ENCODE measurements at places on chromosomes 2 and 18.

- no peak for DNase-seq
Observed at GRCh38 chr2:69464575-69464974, 27.3 kb upstream of the NFU1 start.

DNA sequence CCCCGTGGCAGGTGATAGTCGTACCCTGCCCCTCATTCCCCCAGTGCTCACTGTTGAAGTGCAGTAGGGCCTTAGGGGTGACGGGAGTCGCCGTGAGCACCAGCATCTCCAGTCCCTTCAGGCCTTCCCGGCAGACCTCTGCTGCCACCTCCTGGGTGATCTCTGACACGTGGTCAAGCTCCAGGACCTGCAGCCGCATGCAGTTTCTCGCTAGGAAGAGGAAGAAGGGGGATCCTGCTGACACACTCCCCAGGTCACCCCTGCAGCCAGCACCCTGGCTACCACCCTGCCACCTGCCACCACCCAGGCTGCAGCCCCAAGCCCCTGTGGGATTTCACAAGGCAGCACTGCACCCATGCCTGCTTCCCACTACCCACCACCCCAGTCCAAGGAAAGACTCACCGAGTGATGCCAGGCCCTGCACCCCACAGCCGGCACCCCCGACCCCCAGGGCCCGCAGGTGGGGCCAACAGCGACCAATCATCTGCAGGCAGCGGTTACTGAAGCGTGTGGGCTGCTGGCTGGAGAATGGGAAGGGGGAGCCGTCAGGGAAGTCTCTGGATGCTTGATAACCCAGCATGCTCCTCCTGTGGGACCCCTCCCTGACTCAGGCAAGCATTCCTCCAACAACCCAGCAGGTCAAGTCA is 23.8 kb downstream of the FBXO41 start:
- DNase-seq = no peak

DNA sequence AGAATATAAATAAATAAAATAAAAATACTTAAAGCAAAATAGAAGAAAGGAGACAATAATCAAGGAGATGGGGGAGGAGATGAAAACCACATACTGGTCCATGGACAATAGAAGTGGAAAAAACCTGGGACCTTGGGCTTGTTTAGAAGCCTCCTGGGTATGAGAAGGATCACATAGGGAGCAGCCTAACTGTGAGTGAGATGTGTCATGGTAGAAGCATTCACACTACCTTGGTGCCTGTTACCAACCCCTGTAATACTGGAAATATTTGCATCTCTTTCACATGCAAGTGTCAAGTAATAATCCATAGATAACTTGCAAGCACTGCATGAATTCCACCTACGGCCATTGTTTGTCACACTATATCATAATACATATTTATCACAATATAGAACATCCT is 23.2 kb upstream of the RNF103 start:
- DNase-seq = no peak

DNA sequence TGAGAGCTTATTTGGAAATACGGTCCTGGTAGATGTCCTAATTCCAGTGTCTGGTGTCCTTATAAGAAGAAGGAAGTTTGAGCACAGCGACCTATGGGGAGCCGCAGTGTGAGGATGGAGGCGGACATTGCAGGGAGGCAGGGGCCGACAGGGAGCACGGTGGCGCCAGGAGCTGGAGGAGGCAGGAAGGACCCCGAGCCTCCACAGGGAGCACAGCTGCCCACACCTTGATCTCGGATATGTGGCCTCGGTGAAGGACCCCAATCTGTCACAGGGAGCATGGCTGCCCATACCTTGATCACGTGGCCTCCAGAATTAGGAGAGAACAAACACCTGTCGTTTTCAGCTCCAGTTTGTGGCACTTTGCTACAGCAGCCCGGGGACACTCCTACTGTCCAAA is 461.6 kb upstream of the SALL3 start:
- DNase-seq = no peak

GRCh38 chr2:160910681-160911080 is 249.5 kb upstream of the TANK start:
- DNase-seq = no peak

DNA sequence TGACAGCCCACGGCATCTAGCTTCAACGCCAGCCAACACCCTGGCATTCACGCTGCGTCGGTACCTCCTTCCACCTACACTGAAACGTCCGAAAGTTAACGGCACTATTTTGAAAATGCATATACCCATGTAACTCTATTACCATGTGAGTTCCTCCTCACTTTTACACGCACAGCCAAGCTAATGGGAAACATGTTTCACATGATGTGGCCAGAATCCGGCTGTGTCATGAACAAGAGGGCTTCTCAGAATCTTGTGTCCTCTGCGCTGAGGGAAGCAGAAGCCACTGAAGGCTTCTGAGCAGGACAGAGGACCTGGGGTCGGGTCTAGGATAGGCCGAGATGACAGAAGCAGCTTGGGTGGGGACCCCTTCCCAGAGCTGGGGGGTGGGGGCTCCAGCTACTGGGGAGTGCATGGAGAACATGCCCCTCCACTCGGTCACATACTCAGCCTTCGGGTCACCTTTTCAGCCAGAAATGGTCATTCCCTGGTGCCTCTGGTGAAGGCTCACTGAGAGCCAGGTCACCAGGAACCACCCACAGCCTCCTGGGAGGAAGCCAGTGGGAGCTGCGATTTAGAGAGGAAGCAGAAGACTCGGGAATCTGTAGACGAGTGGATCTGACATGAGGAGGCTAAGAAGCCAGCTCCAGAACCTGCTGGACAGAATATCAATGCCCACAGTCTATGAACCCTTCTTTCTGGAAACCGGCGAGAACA is 41.5 kb downstream of the HDAC4 start:
- no peak for DNase-seq

- no peak for DNase-seq
Observed at GRCh38 chr2:165811592-165812370, 17.7 kb upstream of the GALNT3 start.

DNA sequence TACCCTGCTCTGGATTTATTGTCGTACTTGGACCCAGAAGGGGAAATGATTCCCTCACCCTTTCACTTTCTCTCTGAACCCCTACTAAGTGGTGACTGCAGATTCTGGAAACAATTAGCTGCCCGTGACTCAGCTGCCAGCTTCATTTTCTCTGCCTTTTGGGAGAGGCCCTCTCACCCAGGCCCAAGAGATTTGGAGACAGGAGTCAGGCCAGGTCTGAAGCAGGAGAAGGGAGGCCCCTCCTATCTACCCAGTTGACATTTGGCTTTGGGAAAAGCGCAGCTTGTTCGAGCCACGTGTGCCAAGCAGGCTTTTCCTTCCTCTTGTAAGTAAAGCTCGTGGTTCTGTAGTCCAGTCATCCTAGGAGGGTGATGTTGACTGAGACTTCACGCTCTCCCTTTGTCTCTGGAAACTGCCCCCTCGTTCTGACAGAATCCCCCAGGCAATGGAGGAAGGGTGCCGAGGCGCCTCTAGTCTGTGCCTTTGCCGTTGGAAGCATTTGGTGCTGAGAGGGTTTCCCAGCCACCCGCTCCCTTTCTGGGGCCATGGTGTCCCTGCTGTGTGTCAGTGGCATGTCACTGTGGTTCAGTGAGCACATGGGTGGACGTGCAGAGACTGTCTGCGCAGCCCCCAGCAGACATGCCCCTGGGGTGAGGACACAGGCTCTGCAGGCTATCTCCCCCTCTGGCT is 8.6 kb downstream of the OXER1 start:
- DNase-seq = no peak

GRCh38 chr2:109677835-109678580 is 63.8 kb downstream of the SOWAHC start:
- DNase-seq = no peak

- DNase-seq = no peak
Observed at GRCh38 chr18:79533591-79533990, 137.9 kb downstream of the NFATC1 start.

DNA sequence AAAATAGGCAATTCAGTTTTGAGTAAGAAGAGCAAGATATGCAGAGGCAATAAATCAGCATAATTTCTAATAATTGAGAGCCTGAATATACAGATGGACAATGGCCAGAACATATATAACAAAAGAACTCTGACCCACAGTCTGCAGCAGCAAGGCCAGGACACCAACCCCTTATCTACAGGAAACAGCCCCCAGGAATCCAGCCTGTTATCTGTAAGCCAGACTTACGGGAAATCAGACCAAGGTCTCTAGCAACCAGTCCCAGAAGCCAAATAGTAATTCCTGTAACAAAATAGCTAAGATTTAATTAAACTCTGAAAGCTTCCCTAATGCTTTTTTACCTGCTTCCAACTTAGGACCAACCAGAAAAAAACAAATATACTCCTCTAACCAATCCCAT is 434.5 kb upstream of the GYPC start:
- no peak for DNase-seq

DNA sequence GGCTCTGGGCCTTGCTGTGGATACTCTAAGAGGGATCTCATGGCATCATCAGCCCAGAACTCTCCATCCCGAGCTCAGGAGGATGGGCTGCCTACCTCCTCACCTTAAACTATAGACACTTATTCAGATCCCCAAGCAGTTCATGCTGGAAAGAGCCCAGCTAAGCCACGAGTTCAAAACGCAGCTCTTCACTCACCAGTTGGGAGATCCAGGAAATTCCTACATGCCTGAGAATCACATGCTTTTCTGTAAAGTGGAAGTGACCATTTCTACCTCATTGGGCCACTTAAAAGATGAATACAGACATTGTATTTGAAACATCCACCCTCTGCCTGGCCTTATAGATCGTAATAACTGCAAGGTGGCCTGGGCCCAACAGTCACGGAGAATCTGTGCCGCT is 6.6 kb downstream of the ATOH8 start:
- no peak for DNase-seq

DNA sequence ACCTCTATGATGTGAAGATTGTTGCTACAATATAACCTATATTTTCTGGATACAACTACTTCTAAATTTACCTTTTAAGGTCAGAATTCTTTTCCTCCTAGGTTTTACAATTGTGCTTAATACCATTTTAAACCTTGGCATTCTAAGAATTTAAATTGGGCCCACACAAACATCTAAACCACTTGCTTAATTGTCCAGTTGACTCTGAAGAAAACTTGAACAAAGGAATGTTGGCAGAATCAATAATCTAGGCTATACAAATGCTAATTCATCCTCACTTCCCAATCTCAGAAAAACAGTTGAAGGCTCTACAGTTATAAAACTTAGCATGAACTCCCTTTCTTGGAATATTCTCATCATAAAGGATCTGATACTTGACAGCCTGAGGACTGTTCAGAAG is 84.3 kb downstream of the RPRM start:
- DNase-seq = no peak

GRCh38 chr2:10584843-10585475 is 104.8 kb downstream of the NOL10 start:
- no peak for DNase-seq

DNA sequence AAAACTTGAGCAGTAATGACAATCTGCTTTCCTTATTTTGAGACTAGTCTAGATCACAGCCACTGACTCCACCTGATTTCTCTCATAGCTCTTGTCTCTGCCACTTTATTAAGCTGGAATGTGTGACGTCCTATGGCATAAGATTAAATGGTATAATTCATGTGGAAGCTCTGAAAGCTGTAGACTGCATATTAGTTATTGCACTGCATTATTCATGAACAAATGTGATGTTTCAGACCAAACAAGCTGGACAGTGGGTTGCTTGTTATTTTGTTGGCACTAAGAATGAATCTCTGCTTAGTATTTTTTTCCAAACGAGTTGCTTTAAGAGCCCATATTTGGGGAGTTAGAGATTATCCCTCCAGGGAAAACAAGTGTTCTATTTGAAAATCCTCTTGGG is 1218.5 kb downstream of the SUCLG1 start:
- DNase-seq = no peak

DNA sequence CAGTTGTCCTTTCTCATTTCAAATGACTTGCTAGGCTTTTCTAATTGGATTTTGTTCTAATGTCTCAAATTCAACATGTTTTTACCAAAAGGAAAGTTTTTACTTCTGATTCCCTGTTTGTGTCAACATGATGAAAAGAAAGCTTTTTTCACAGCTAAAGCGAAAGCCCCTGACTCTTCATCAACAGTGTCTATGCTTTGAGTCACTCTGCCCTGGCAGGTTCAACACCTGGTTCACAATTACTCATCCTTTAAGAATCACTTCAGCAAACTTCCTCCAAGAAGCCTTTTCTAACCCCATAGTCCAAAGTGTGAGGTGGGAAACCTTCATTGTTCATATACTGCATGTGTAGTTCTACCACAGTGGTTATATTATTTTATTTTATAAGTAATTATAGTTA is 7.6 kb upstream of the DSG2 start:
- DNase-seq = no peak

DNA sequence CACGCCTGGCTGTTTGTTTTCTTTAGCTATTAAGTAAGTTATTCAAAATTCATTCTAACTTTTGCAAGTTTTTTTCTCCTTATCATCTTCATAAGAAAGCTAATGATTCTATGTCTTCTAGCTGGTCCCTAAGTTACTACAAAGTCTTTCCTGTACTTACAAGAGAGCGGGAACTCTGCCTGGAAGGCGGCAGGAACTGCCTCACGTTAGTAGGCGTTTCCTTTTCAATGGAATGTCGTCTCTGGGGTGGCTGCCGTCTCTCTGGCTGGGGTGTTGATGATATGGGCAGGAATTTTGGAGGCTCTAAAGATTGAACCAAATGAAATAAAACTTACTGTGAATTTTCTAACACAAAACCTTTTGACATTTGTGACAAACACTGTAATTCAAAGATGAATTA is 55.5 kb downstream of the PRELID3A start:
- no peak for DNase-seq

GRCh38 chr18:11119959-11120587 is 29.3 kb downstream of the PIEZO2 start:
- DNase-seq = no peak

GRCh38 chr18:75654851-75655751 is 227.6 kb upstream of the SMIM21 start:
- DNase-seq = no peak

DNA sequence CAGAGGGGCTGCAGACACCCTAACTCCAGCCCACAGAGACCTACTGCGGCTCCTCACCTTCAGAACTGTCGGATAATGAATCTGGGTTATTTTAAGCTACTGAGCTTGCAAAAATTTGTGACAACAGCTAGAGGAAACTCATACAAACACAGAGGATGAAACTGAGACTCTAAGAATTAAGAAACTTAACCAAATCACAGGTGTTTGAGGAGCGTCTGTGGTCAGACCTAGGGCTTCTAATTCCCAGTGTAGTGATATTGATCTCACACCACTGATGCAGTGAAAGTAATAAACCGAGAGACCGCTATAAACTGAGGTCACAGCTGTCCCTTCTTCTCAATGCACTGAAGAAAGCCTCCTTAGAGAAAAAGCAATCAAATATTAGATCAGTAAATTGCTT is 110.1 kb downstream of the RGPD3 start:
- DNase-seq = no peak

DNA sequence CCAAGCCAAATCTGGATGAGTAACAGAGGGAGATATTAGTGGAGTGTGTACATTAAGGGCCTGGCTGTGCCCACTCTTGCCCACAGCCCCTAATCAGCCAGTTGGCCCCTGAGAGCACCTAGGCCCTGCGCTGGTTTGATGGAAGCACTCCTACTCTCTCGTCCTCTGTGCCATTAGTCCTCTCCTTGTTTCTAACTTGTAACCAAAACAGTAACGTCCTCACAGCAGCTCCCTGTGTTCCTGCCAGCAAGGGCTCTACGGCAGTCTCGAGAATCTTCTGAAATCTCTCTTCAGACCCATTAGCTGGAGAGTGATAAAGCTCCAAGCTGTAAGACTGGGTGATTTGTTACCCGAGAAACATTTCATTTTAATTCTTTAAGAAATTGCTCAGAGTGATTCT is 76.1 kb downstream of the LRRC30 start:
- DNase-seq = no peak
